ENCODE measurements at places on chromosomes 5 and 9.

GRCh38 chr5:1758574-1758973 lies 41.1 kb downstream of the MRPL36 start:
- no peak for DNase-seq

DNA sequence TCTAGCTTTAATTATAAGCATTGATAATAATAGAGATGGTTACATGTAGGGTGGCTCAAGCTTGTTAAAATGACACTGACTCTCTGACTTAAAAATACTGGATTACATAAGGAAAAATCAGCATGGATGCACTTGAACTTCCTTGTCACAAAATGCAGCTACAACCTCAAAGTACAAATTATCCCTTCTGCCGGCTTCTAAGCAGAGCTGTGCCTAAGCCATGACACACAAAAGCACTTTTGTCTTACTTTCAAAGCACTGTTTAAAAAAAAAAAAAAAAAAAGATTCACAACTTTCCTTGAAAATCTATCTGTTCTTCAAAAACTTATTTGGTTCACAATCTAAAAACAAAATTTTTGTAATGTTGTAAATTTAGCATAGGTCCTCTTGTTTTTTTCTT lies 36.4 kb upstream of the ZFAND5 start:
- no peak for DNase-seq

DNA sequence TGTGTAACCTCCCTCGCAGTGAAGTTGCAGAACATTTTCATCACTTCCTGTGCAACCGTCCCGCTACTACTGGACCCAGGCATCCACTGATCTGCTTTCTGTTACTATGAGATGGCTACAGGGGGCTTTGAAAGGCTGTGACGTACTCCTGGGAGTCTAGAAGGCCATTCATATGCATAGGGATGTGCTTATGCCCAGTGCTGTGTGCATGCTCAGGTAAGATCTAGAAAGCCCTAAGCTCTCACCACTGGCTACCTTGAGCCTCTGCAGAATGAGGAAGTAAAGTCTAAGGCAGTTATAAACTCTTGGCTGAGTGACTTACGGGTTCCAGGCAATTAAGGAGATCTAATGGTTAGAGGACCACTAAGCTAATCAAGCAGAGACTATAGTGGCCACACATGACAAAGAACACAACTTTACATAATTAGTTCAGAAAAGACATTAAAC lies 11.8 kb downstream of the HNRNPAB start:
- DNase-seq = no peak

- no peak for DNase-seq
These were observed 395.4 kb downstream of the CSNK1G3 start for GRCh38 chr5:123907349-123907748.

DNA sequence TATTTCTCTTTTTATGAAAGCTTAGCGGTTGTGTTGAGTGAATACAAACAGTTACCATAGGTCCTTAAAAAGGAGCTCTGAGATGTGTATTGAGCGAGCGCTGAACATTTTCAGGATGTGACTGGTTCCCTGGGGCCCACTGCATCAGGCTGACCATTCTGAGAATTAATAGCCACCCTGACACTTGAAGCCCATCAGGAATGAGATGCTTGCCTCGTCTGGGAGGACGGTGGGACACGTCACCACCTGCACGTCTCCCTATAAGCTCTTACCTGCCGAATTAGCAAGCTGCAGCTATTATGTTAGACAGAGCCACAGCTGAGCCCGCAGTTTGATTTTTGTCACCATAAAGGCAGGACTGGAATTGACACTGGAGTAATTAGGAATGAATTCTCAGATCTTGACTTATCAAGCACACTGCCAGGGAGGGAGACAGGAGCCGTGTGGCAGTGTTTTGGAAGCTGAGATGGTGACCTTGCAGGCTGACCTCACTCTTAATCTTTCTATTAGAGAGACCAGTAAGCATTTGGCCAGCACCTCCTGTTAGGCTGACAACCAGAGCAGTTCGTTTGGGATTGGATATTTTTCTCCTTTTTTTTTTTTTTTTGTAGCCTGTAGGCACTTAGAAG lies 373.1 kb upstream of the WWC1 start:
- DNase-seq = no peak

- DNase-seq = no peak
These were observed 42.7 kb downstream of the PTPN3 start for GRCh38 chr9:109455391-109455790.

DNA sequence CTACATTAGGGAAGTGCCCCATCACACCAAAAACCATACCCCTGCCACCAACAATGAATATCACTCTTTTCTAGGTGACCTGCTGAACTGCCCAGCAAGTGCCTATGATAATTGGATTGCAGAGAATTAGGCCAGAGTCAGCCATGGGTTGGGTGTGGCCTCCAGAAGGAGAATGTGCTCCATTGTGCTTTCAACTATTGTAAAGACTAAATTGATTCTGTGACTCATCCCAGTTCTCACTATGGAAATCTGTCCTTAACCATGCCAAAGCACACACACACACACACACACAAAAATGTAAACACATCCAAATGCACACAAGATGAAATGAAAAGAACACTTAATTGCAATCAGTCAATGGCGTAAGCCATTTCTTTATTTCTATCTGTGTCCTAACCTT lies 25.7 kb downstream of the DRD1 start:
- no peak for DNase-seq

DNA sequence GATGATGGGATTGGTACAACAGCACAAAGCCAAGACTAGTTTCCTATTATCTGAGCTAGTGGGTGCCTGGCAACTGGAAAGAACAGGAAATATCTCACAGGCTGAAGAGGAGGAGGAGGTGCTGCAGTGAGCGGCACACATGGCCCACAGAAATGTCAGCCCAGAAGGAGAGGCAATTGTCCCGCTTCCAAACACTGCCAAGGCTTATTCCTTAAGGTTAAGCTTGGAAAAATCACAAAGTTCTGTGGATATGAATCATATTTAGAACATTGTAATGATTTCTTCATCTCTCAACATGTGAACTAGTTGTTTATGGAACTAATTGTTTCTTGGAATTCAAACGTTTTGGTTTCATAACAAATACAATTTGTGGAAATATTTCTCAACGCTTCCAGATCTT lies 1019.5 kb upstream of the SEMA6A start:
- no peak for DNase-seq

- DNase-seq = no peak
These were observed 7.8 kb downstream of the NINJ1 start for GRCh38 chr9:93126151-93126781.

Measured in NT2/D1 (cell line).